ENCODE measurements at places on chromosomes 1 and 21.

GRCh38 chr1:115112496-115113375 lies 23.4 kb upstream of the TSPAN2 start:
- no peak for DNase-seq

DNA sequence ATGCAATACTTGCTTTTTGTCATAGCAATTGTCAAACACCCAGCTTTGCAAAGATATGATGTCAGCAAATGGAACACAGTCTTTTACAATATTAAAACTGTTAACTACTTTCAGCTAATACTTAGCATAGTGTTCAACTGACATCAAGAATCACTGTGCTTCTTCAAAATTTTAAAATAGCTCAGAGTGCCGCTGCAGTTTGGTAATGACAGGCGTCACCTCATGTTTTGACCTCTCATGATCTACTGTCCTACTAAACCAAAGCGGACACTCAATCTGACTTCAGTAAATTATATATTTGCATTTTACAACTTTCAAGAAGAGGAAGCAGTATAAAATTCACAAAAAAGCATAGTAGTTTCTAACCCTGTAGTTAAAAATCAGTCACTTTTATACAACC lies 2.0 kb downstream of the FMO1 start:
- no peak for DNase-seq

DNA sequence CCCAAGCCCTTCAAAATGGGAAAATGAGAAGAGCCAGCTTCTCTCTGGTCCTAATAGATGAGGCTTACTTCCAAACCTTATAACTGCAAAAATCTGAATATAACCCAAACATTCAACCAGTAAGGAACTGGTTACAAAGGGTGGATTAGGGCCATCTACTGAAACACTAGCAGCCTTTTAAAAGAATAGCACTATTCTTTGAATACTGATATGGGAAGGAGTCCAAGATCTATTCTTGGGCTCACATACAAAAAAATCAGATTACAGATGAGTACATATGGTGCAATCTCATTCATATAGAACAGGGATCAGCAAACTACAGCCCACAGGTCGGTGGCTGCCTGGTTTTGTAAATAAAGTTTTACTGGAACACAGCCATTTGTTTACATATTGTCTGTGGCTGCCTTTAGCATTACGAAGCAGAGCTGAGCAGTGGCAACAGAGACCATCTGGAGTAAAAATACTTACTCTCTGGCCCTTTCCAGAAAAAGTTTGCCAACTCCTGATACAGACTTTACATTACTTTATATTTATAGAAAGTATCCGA lies 167.7 kb downstream of the ZSCAN20 start:
- DNase-seq, result no peak

GRCh38 chr1:61116421-61116820 lies 34.1 kb downstream of the NFIA start:
- no peak for DNase-seq

DNA sequence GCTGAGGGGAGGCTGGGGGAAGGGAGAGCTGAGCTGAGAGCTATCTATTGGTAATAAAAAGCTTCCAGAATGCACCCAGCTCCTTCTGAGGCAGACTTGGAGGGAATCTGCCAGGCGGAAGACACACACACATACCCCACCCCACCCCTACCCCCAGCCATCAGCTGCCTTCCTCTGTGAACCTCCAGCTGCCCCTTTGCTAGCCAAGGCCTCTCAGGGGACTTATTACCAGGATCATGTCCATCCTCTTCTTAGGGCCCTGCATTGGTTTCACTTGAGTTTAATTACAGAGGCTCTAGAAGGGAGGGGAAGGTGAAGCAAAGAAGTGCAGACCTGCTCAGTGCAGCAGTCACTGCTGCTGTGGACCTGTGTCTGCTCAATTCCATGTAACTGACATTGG lies 156.4 kb downstream of the OMA1 start:
- DNase-seq, result no peak

DNA sequence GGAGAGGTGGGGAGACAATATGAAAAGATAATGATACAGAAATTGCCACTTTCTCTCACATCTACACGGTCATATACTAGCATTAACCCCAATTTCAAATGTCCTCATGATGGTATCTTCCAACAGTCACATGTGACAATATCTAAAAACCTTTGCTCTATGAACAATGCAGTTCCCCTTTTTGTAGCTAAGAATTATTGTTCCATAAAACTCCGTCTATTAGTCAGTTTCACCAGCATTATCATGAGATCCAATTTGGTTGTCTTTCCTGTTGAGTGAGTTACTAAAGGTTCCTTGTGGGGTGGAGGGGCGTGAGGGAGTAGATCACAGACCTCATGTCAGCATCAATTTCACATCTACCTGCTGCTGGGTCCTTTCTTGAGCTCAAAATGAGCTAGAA lies 1.7 kb downstream of the TIAM1 start:
- DNase-seq, result no peak

- no peak for DNase-seq
Observed at GRCh38 chr1:112675728-112676381, 1.4 kb downstream of the MOV10 start.

- no peak for DNase-seq
Observed at GRCh38 chr1:98327220-98327861, 334.2 kb upstream of the SNX7 start.

GRCh38 chr1:79539001-79539400 lies 532.5 kb upstream of the ADGRL4 start:
- no peak for DNase-seq

- no peak for DNase-seq
Observed at GRCh38 chr1:172770071-172770470, 111.2 kb downstream of the FASLG start.

- DNase-seq, result no peak
Observed at GRCh38 chr1:56975446-56975845, 9.6 kb upstream of the C8B start.

DNA sequence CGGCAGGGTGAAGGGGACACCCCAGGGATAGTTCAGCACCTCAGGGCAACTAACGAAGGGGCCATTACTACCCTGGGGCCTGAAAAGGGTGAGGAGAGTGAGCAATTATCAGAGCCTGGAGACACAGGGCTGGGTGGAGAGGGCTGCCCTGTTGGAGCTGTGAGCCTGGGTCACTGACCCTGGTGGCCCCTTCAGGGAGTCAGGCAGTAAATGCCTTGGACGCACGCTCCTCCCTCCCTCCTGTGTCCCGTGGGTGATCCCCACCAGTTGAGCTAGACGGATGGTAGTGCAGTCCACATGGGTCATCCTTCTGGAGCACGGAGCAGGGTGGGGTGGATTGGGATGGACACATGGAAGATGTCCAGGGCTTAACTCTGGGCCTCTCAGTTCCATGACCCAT lies 305.3 kb downstream of the PTPRU start:
- no peak for DNase-seq

DNA sequence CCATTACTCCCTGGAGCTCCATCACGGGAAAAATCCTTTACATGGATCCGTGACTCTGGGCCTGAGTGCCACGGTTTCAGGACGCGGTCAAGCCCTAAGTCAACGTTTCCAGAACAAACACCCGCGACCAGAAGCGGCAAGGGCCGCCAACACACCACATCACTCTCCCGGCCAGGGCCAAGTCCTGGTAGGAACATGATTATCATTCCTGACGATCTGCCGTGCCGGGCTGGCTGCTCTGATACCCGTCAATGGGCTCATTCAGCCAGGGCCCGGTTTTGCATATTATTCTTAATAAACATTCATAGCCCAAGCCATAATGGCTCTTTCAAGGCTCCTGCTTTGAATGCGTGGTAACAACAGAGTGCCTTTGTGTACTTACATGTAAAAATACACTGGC lies 44.6 kb upstream of the SIM2 start:
- DNase-seq, result no peak

DNA sequence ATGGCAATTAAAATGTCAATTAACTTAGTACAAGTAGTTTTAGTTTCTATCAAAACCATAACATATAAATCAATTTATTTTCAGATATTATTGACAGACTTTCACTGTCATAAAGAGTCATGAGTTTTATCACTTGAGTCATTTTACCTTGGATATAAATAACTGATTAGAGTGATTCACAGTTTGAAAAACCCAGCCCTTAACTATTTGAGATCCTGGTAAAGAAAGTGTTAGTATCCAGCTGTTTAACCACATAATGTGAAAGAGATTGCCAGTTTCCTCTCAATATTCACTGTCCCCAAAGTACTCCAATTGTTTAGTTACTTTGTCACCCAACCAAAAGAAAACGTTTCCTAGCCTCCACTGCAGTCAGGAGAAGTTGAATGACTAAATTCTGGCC lies 91.3 kb downstream of the UCHL5 start:
- DNase-seq, result no peak

DNA sequence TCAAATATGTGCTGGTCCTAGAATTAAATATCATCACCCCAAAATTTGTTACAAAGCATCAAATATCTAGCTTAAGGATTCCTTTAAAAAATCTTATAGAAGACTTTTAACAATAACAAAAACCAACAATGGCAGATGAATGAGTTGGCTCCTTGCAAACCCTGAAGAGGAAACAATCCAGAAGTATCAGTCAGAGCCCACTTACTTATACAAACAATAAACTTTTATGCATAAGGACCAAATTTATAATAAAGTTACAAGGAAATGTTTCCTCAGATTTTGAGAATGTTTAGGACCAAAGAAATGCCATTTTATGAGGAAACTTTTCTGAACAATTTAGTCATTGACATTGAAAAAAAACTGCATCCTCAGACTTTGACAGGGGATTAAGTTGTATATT lies 52.7 kb downstream of the LPAR3 start:
- DNase-seq, result no peak

- DNase-seq, result no peak
Observed at GRCh38 chr1:178684542-178685000, 40.5 kb upstream of the RALGPS2 start.

Measured in SIG-M5 (cell line).